ENCODE measurements at places on chromosomes 12 and 14.

- no peak for DNase-seq
These were observed 486.2 kb downstream of the NELL2 start for GRCh38 chr12:44389896-44390295.

DNA sequence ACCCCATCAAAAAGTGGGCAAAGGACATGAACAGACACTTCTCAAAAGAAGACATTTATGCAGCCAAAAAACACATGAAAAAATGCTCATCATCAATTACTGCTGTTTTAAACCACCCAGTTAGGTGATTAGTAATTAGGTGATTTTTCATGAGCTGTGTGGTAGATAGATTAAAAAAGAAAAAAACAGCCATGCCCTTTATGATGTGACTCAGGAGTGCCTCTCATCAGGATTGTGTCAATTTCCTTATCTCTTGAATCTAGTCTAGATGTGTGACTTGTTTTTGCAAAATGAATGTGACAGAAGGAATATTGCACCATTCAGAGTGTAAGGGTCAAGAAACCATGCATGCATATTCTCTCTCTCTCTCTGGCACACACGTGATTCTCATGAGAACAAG lies 5.7 kb downstream of the OR10A7 start:
- no peak for DNase-seq

- no peak for DNase-seq
These were observed 107.9 kb downstream of the AKAP6 start for GRCh38 chr14:32436993-32437392.

GRCh38 chr14:24106672-24107271 lies 7.8 kb upstream of the DCAF11 start:
- DNase-seq: no peak

- no peak for DNase-seq
These were observed 20.6 kb downstream of the PTHLH start for GRCh38 chr12:27951898-27952297.

- peak; percentile 32 for DNase-seq
These were observed 161.3 kb upstream of the CCND2 start for GRCh38 chr12:4112290-4112689.

DNA sequence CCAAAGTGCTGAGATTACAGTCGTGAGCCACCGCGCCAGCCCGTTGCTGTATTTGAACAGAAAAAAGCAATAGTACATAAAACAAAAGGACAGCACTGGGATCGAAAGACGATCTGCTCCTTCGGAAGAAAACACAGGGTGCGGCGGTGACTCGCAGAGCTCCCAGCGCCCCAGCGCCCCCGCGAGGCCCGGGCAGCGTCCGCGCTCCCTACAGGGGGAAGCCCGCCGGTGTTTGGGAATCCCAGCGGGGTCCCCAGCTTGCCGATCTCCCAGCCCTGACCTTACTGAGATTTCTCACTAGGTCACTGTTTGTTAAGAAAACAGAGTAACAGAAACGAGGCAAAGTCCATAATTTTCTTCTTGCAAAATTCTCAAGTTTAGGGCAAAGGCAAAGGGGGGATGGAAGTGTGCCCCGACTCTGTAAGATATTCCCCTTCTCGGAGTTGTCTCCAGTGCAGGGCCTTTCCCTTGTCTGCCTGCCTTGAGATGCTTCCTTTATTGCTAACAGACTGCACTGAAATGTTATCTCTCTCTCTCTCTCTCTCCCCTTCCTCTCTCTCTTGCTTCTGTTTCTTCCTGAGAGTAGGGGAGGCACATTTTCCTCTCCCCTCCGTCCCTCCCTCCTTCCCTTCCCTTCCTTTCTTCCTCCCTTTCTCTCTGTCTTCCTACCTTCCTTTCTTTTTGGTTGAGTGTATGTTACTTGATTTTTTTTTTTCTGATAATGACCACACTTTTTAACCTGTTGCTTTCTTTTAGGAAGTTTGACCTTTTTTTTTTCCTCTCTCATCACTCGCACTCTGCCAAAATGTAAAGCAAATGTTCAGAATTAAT lies 91.9 kb downstream of the TMEM30B start:
- peak; percentile 32 for DNase-seq

DNA sequence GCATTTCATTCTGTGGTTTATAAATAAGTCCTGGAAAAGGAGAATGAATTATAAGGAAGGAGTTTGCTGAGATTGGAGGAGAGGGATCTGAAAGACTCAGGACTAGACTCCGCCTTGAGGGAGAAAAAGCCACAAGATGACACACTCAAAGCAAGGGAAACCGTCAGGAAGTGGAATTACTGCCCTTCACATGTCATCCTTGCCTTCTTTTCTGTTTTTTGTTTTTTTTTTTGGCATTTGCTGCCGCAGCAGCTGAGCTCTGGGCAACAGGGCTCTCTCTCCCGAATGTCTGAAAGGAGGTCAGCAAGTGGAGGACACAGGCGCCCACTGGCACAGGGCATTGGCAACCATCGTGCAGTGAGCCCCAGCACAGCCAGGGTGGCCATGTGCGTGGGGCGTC lies 344.9 kb downstream of the DPF3 start:
- no peak for DNase-seq

- peak; percentile 54 for DNase-seq
These were observed 30.4 kb downstream of the RAP1B start for GRCh38 chr12:68641138-68641537.

- no peak for DNase-seq
These were observed 69.6 kb downstream of the MGST1 start for GRCh38 chr12:16417058-16417457.

DNA sequence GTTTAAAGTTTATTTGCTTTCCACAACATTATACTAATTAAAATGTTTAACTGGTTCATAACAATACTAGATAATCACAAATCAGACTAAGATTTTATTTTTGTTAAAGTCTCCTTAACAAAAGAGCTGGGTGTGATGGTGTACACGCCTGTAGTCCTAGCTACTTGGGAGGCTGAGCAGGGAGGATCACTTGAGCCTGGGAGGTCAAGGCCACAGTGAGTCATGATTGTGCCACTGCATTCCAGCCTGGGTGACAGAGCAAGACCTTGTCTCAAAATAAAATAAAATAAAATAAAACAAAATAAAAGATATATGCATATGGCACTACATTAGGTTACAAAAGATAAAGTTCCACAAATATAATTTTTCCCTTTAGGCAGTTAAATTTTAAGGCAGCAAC lies 5.6 kb downstream of the MIS18BP1 start:
- no peak for DNase-seq

DNA sequence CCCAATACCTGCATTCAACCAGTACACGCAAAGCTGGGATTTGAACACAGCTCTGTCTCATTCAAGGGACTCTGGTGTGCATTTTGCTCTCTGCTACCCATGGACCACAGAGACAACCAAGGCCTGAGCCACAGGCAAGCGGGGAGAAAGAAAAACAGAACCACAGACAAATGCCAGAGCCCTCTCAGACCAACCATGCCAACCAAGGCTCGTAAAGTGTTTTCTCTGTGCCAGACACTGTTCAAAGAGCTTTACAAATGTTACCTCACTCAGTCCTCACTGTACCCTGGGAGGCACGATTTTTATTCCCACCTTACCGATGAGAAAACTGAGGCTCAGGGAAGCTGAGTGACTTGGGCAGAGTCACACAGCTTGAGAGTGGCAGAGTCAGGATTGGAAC lies 32.4 kb upstream of the EML1 start:
- no peak for DNase-seq

GRCh38 chr12:92020983-92021665 lies 124.5 kb downstream of the BTG1 start:
- no peak for DNase-seq

GRCh38 chr14:62304257-62304656 lies 542.0 kb downstream of the SNAPC1 start:
- no peak for DNase-seq

DNA sequence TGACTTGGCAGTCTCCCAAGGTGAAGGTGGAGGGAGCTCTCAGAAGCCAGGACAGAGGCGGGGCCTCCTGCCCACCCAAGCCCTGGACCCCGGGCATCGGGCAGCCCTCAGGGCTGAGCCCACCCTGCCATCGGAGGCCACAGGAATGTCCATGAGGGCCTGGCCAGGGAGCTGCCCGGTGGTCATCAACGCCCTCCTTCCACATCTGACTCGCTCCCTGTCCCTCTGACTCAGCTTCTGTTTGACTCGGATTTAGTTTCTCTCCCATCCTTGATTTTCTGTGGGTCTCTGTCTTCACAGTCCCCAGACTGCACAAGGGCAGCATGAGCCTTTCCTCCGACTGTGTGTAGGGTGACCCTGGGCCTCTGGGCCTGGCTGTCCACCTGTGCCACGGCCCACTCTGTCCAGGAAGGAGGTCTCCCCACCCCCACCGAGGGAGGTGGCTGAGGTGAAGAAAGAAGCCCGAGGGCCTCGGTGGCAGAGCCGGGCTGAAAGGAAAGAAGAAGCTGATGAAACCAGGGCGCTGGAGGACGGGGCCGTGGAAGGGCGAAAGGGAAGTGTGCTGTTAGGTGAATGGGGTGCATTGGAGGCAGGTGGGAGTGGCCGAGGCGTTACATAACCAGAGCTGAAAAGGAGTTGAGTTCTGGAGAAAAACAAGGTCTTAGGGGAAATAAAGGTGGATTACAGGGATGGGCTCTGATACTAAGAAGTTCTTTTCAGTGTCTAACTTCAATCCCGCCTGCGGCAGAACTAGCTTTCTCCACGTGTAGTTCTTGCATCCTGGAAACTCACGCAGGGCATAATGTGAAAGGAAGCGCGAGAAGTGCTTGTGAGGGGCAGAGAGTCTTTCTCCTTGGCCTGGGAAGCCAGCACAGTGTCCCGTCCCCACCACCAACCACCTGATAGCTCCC lies 16.7 kb upstream of the TMEM106C start:
- no peak for DNase-seq

GRCh38 chr12:38152816-38153736 lies 163.5 kb upstream of the ALG10B start:
- DNase-seq: no peak

GRCh38 chr12:123490089-123490488 lies 32.1 kb downstream of the SNRNP35 start:
- no peak for DNase-seq

DNA sequence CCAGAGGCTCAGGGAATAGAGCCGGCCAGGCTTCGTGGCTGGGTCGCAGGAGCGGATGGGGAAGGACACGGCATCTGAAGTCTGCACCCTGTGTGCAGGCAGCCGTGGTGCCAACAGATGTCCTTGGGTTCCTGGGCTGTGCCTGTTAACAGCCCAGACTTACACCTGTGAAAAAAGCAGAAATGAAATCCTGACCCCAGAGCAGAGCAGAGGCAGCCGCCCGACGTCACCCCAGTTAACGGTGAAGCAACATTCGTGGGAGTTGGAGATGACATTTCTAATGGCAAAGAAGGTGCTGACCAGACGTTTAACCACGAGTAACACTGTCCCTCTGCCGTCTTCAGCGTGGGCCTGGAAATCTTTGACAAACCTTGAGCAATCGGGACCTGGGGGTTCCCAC lies 200.3 kb upstream of the DIO3 start:
- DNase-seq: no peak

DNA sequence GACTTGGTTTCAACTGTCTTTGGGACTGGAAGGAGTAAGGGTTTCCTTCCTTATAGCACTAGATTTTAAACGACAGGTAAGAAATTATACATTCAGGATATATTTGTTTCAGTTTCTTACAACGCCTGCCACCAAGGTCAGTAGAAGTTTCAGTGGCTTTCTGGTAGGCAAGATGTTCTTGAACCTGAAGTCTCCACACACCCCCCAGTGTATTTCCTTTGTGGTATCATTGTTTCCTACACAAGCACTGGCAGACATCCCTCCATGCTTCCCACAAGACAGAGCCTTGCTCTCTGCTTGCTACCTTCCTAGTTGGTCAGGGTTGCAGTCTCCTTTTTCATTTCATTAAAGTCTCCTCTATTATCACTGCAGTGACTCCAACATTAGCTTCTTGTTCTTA lies 283.1 kb downstream of the FLRT2 start:
- no peak for DNase-seq

DNA sequence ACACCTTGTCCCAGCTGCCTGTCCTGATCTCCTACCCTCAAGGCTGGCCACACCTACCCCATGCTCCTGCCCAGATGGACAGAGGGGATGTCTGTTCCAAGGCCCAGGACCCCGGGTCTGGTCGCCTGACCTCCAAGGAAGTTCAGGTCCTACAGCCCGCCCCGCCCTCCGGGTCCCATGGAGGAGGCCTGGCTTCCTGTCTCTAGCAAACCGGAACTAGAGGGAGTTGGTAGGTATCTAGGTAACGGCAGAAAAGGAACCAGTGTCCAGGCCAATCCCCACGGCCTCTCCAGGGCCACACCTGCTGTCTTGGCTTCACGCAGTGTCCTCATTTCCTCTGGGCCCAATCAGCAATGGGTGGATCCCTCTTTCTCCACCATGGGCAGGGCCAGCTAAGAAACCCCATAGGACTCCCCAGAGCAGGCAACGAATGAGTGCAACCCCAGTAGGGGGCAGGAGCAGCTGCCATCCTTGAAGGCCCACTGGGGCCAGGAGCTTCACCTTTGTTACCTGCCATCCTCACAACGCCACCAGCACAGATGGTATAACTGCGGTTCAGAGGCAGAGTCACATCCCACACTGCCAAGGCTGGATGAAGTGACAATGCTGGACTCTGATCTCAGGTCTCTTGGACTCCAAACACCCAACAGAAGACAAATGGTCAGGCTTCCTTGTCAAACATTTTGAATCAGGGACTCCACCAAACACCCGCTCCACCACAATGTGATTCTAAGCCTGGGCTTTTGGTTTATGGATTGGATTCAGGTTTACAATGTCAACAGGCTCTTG lies 25.1 kb upstream of the RPLP0 start:
- DNase-seq: no peak

DNA sequence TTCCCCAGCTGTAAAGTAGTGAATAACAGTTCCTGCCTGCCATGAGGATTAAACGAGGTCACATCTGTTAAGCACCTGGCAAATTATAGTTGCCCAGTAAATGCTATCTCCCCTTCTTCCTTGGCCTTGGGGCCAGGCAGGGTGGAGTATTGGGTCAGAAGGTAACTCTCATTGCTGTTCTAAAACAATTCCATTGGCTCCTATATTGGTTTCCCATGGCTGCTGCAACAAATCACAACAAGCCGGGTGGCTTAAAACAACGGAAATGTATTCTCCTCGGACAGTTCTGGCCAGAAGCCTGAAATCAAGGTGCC lies 31.9 kb downstream of the MMAB start:
- no peak for DNase-seq

DNA sequence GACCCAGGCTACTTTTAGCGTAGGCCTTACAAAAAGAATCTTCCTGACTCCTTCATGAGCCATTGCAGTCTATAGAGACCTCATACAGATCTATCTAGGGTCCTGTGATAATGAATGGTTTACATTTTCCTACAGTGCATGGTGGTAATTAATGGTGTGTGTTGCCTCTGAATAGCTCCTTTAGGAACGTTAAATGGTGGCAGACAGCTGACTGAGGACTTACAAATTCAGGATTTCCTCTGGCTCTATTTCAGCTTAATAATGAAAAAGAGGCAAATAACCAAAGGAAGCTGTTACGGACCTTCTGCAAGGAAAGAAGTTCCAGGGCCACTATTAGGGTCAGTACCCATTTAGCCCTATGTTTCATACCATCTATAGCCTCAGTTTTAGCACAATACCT lies 5.1 kb downstream of the IKBIP start:
- no peak for DNase-seq

All from stimulated activated CD4-positive, alpha-beta T cell treated with anti-CD3 and anti-CD28 coated beads, Interleukin-1b, Interleukin-23, amount 100 ng/mL, for 48 hours (primary cell).